Left forelimb (tissue), 1 donor: ENCODE measurements at places on chromosomes 5 and 9.

DNA sequence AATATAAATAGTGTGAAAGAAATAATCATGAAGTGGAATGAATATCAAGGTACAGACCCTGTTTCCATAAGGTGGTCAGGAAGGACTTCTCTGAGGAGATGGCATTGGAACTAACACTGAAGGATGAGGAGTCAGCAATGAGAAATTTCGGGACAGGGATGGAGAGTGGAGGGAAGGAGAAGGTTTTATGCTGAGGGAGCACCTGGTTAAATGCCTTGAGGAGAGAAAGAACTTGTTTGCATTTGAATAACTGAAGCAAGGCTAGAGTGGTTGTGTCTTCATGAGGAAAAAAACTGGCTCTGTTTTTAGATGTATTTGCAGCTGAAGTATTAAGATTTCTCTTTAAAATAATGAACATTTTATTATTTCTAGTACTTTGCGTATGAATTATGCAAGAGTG is 180.8 kb downstream of the TRPM3 start:
- no peak for DNase-seq

- no peak for DNase-seq
These were observed 37.9 kb downstream of the CYFIP2 start for GRCh38 chr5:157303667-157304327.

DNA sequence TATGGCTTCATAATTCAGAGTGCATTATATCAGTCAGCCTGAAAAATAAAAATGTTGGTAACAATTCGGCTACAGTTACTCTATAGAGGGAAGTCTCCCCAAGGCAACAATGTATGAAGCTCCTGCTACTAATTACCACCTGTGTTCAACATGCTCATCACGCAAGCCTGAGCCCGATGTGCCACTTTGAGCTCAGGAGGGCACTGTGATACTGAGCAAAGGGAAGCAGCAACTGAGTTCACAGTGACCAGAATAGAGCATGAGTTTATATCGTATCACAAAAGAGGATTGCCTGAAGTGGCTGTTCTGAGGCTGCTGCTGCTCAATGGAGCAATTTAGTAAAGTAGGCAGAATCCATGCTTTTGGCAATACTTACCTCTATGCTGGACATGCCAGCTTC is 202.0 kb upstream of the HAPLN1 start:
- no peak for DNase-seq

GRCh38 chr5:66143473-66144073 is 527 bp upstream of the SREK1 start:
- DNase-seq: no peak

- no peak for DNase-seq
These were observed 60.1 kb downstream of the BOD1 start for GRCh38 chr5:173556142-173557028.

DNA sequence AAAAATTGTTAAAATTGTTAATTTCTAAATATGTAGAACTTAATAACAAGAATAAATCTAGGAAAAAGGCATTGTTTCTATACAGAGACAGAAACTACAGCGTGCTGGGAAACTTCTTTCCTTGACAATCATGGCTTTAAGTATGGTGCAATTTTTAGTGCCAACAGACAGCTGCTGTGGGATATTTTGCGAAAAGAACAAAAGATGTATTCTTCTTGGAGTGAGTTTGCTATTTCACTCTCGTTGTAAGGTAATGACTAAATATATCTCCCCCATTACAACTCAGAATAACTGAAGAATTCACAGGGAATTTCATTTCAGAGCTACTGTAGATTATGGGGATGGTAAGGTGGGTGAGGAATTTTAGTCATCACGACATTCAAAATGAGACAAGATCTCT is 2055.0 kb upstream of the ACO1 start:
- no peak for DNase-seq

DNA sequence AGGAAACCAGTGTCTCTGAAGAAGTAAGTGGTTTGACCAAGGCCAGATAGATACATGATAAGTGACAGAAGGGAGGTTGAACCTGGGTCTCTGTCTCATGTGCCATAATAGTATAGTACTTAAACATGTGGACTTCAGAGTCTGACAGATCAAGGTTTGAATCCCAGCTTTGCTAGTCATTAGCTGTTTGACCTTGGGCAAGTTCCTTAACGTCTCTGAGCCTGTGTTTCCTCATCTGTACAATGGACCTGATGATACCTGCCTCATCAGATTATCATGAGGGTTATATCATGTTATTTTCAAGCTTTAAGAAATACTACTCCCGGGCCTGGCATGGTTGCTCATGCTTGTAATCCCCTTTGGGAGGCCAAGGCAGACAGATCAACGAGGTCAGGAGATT is 24.9 kb downstream of the FUBP3 start:
- DNase-seq: no peak

GRCh38 chr9:128020692-128021091 is 39.9 kb upstream of the EEIG1 start:
- DNase-seq: no peak
